ENCODE measurements at places on chromosomes 1 and 21.

GRCh38 chr1:147560765-147561471 lies 19.6 kb downstream of the BCL9 start:
- DNase-seq = no peak

- no peak for DNase-seq
Measured at GRCh38 chr1:19514391-19514831, 29.1 kb upstream of the CAPZB start.

DNA sequence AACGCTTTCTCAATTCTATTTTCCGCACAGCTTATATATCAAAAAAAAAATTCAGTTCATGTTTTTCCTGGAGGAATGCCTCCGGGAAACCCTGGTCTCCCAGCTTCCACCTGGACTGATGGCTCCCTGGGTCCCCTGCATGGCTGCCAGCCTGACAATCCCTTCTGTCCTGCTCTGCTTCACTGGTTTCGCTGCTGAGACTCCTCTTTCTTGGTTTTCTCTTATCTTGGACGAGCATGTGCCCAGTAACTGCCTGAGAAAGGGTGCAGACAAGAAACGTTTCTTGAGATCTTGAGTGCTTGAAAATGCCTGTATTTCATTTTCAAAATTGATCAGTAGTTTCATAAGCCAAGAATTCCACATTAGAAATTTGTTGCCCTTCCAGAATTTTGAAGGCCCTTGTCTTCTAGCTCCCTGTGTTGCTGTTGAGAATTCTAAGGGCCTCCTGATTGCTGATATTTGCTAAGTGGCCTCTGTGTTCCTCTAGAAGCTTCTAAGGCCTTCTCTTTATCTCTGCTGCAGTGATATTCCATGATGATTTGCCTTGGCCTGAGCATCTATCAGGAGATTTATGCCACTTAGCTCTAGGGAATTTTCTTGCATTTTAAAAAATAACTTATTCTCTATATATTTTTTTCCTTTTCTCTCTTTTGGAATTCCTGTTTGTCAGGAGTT lies 44.7 kb downstream of the ETS2 start:
- no peak for DNase-seq

DNA sequence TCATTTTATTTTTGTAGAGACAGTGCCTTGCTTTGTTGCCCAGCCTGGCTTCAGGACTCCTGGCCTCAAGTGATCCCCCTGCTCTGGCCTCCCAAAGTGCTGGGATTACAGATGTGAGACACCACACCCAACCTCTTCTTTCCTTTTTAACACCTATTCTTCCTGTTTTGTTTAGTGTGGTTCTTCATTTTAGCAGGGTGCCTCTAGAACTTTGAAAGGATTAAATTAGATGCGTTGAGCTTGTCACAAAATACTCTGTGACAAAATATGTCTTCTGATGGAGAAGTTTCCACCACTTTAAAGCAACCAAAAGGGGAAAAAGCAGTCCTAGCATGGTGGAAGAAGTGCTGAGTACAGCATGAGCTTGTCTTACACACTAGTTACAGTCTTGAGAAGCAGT lies 42.0 kb downstream of the CDC14A start:
- DNase-seq = no peak

- no peak for DNase-seq
Measured at GRCh38 chr1:61461406-61462384, 263.2 kb downstream of the TM2D1 start.

DNA sequence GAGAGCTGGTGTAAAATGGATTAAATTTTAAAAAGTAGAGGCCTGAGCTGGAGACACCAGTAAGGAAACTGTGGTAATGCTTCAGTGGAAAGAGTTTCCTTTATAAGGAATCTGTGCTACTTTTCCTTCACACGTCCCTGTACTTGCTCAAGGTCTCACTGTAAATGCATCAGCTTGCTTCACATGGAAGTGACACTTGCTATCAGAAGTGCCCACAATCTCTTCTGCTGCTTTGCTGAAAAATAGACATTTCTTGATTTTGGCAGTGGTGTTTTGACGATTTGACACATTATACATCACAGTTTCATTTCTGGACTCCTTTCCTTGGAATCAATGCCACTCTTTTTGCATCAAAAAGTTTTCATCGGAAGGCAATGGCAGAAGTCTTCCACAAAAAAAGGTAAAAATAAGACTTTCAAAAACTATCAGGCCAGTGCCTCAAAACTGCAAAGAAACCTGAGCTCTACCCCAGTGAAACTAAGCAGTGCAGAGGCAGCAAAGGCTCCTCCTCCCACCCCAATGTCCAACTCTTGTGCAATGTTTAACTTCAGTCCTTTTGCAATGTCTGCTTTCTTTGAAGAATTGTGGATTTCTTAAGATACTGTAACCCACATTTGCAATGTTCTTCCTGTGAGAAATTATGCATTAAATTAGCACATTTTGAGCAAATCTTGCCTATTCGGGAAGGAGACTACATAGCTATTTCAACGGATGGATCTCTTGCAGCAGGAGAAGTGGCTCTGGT lies 18.4 kb upstream of the TSPAN2 start:
- peak; percentile 14 for DNase-seq

GRCh38 chr1:7048395-7048794 lies 263.1 kb downstream of the CAMTA1 start:
- no peak for DNase-seq

- DNase-seq = no peak
Measured at GRCh38 chr1:9728451-9729295, 77.1 kb downstream of the PIK3CD start.

GRCh38 chr1:29292344-29292743 lies 56.0 kb downstream of the PTPRU start:
- DNase-seq = no peak

- no peak for DNase-seq
Measured at GRCh38 chr1:173266841-173267240, 59.7 kb upstream of the TNFSF4 start.

- no peak for DNase-seq
Measured at GRCh38 chr1:230163719-230164118, 96.7 kb downstream of the GALNT2 start.

GRCh38 chr1:118160806-118161205 lies 24.2 kb downstream of the SPAG17 start:
- DNase-seq = no peak

DNA sequence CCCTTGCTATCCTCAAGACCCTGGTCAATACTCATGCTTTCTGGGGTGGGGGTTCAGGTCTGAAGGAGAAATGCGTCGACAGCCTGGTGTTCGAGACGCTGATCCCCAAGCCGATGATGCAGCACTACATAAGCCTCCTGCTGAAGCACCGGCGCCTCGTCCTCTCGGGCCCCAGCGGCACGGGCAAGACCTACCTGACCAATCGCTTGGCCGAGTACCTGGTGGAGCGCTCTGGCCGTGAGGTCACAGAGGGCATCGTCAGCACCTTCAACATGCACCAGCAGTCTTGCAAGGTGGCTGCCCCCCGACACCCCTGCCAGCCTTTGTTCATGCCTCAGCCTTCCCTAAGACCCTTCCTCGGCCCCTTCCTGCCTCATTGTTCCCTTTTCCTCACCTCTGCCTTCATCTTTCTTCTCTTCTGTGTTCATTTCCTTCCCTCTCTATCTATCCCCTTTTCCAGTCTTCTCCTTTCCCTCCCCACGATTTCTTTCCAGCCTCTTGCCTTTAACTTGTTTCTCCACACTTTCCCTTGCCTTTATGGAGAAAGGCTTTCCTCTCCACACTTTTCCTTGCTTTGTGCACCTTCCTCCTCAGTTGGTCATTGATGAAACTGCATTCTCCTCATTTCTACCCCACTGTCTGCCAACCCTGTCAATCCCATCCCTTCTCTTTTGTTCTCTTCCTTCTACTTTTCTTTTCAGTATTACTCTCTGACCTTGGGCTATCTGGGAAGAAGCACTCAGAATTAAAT lies 18.3 kb upstream of the IPO9 start:
- no peak for DNase-seq

- no peak for DNase-seq
Measured at GRCh38 chr1:204711947-204712701, 26.6 kb upstream of the LRRN2 start.

DNA sequence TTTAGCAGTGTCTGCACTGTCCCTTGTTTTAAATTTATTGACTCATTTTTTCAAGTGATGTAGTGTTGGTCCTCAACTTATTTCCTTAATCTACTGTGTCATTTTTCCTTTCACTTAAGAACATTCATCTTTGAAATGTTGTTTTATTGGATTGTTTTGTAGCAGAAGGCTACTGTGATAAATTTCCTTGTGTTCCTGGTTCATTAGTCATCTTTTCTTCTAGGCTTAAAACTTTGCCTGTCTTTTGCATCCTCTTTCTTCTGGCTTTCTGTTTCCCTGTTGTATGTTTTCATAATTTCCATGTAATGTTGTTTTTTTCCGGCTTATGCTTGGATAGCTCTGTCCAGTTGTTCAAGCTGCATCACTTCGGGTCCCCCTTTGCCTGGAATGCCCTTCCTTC lies 61.9 kb downstream of the UBE2T start:
- DNase-seq = no peak

DNA sequence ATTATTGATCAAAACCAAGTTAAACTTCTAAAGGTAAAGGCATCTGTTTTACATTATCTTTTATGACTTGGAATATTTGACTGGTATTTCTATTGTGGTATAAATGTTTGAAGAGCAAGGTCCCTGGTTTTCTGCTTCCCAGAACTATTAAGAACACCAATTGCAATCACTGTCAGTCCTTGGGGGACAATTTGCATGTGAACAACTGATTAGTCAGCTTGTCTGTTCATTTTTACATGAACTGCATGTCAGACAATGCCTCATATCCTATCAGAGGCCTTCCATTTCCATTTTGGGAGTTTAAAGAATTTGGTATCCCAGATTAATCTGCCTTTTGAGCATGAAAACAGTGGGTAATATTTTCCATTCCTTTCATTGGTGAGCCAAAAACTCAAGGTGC lies 654.9 kb upstream of the USP24 start:
- peak; percentile 22 for DNase-seq

DNA sequence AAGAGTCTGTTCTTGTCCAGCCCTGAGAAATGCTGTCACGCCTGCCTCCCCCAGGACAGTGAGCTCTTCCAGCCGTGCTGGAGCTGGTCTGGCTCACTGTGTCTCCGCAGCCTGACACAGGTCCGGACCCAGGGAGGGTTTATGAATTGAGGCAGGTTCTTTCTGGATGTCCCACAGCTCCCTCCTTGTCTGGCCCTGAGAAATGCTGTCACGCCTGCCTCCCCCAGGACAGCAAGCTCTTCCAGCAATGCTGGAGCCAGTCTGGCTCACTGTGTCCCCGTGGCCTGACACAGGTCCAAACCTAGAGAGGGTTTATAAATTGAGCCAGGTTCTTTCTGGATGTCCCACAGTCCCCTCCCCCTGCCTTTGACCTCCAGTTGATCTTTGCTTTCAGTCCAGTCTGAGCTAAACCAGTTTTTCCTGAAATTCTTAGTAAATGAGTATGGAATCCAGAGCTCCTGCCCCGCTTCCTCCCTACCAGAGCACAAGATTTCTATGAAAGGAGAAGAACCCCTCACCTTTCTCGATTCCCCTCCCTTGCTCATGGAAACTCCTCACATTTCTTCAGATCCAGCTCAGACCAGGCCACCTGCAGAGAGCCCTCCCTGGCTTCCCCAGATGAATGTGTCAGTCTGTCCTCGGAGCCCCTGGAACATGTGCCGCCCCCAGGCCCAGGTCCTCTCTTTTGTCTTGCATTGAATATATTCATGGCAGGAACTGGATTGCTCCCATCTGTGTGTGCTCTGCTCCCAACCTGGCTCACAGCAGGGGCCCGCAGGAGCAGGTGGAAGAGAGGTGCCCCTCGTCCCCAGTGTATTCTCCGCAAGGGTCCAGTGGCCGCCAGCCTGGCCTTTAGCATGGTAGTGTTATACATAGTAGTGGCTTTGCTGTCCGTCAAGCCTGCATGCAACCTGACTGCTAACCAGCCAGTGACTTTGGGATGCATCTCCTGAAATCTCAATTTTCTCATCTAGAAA lies 116.3 kb downstream of the EPHB2 start:
- DNase-seq = no peak

DNA sequence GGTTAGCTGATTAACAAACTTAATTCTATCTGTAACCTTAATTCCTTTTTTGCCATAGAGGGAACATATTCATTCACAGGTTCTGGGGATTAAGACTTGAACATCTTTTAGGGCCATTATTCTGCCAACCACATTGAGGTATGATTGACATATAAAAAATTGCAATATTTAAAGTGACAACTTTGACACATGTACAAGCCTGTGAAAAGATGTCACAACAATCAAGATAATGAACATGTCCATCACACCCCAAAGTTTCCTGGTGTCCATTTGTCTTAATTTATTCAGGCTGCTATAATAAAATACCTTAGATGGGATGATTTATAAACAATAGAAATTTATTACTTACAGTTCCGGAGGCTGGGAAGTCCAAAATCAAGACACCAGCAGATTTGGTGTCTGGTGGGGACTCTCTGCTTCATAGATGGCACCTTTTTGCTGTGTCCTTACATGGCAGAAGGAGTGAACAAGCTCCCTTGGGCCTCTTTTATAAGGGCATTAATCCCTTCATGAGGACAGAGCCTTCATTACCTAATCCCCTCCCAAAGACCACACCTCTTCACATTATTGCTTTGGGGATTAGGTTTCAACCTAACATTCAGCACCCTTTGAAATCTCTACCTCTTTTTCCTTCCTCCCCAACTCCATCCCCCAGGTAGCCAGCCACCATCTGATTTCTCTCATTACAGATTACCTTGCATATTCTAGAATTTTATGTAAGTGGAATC lies 33.0 kb upstream of the TP53BP2 start:
- DNase-seq = no peak

GRCh38 chr1:184892116-184892515 lies 82.2 kb downstream of the NIBAN1 start:
- DNase-seq = peak; percentile 42

DNA sequence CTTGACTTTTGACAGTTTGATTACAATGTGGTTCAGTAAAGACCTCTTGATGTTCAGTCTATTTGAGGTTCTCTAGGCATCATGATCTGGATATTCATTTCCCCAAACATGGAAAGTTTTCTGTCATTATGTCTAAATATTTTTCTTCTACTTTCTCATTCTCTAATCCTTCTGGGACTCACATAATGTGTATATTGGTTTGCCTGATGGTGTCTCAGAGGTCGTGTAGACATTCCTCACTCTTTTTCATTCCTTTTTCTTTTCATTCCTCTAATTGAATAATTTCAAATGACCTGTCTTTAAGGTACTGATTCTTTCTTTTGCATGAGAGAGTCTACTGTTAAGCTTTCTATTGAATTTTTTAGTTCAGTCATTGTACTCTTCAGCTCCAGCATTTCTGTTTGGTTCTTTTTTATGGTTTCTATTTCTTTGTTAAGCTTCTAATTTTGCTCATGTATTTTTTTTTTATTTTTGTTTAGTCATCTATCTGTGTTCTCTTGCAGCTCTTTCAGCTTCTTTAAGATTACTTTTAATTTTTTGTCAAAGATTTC lies 158.4 kb downstream of the GDAP2 start:
- DNase-seq = no peak

- peak; percentile 18 for DNase-seq
Measured at GRCh38 chr1:43704838-43705237, 2.5 kb upstream of the ST3GAL3 start.

GRCh38 chr1:154964359-154964758 lies 2.8 kb upstream of the PYGO2 start:
- DNase-seq = no peak

DNA sequence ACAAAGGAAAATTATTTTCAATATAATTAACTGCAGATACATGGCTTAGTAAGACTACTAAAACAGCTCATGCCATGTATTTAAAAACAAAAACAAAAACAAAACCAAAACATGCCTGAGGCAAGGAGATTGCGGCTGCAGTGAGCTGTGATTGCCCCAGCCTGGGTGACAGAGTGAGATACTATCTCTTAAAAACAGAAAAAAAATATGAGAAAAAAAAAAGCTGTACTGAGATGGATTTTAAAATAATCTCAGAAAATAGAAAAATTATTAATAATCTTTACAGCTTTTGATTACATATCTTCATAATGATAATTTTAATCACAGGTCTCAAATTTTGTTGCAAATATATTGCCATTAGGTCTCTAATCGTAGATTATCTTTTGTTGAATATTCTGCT lies 24.0 kb upstream of the LIN9 start:
- DNase-seq = no peak

All from HCEC 1CT (cell line).